ENCODE measurements at places on chromosomes 12 and 14.

DNA sequence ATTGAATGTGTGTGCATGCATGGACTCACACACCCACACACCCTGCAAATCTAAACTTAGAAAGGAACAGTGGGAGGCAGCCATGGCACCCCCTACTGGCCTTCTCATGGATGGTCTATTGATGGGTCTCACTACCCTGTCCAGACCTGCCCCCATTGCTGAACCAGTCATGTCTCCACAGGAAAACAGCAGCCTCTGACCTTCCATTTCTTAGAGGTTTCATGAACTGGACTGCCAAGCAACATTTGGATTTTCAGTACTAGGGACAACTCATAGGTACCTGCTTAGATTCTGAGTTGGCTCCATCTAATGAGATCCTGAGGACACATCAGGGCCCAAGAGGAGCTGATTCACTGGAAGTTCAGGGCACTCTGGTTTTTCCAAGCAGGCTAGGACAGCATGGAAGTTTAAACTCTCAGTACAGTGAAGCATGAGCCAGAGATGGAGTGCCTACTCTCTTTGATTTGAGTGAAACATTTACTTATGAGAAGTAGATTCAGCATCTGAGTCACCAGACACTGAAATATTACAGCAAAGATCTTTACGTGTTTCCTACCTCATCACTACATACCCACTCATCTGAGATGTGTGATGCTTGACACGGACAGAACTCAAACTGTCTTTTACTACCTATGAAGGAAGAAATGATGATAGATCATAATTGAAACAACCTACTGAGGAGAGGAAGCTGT is 98.9 kb upstream of the PLEKHG7 start:
- DNase-seq: no peak

DNA sequence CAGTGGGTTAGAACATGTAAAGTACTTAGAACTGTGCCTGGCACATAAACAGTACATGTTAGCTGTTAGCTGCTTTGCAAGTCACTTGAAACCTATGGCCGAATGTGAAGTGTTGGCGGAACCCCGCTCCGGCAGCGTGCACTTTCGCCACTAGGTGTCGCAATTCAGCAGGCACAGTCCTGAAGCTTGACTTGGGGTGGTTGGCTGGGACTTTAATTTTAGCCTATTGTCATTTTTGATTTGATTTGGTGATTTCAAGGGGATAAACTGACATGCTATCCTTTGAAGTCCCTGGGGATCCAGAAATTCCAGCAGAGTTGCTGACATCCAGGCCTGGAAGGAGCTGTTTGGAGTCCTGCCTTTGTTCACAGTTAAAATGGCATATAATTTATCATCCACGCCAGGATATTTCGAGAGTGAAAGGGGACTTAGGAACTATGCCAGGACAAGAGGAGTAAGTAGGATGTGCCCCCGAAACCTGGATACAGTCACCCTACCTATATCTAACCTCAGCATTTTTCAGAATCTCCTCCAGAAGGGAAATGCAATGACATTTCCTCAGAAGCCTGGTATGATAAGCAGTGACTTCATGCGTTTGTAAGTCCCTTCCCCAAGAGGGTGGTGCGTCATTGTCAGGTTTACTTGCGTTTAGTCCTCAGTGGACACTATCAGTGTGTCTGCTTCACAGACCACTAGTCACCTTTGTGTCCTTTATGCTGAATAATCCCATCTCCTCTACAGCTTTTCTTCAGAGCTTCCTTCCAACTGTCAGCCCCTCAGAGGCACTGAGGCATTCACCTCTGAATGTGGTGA is 3.5 kb upstream of the TSPAN9 start:
- DNase-seq: peak; percentile 68

- no peak for DNase-seq
Measured at GRCh38 chr12:77606348-77606747, 224.3 kb upstream of the NAV3 start.

- DNase-seq: no peak
Measured at GRCh38 chr14:68109132-68109900, 289.7 kb downstream of the RAD51B start.

DNA sequence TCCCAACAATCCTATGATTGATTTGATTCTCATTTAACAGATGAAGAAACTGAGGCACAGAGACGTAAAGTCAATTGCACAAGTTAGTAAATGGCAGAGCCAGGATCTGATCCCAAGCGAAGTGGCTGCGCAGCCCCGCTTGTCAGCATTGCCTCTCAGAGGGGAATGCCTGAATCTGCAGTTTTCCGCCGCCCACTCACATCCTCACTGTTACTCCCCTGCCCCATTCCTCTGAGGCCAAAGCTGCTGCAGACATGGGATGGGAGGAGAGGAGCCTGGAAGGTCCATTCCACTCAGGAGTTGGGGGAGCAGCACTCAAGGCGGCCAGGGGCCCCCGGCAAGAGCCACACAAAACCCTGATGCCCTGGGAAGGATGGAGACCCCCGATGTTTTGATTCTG is 1.0 kb downstream of the NRIP2 start:
- no peak for DNase-seq

GRCh38 chr12:587132-588023 is 75.9 kb downstream of the NINJ2 start:
- no peak for DNase-seq
